ENCODE measurements at places on chromosomes 6 and 20. TPM values are rescaled to one million over a fixed set of nuclear protein-coding genes. Genes with fewer than 3 reads are reported as not detected.

DNA sequence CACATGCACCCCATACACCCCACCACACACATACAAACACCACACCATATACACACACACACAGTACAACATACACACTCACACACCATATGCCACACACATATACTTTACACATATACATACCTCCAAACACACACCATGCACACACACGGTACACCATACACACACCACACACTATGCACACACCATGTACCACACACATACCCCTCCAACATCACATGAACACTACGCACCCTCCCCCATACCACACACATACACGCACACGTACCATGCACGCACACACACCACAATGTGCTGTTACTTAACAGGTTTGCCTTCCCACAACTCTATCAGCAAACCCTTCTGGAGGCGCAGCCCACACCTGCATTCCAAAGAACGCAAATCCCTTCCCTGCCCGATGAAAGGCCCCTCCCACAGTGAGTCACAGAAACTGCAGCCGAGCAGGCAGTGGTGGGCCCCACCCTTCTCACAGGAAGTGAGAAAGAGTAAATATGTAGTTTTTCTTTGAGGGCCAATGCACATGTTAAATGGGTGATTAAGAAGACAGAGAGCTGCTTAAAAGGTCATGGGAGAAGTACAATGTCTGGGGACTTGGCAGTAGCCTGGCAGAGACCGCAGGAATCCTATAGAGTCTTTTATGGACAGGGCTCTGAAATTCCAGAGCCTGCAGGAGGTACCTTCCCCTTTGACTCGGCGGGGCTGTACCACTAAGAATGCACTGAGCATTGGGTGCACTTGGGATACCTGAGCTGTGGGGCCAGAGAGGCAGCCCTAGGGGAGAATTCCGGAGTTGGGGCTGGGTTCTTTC, 34.1 kb upstream of the EZR start:
- peak; percentile 31 for DNase-seq

DNA sequence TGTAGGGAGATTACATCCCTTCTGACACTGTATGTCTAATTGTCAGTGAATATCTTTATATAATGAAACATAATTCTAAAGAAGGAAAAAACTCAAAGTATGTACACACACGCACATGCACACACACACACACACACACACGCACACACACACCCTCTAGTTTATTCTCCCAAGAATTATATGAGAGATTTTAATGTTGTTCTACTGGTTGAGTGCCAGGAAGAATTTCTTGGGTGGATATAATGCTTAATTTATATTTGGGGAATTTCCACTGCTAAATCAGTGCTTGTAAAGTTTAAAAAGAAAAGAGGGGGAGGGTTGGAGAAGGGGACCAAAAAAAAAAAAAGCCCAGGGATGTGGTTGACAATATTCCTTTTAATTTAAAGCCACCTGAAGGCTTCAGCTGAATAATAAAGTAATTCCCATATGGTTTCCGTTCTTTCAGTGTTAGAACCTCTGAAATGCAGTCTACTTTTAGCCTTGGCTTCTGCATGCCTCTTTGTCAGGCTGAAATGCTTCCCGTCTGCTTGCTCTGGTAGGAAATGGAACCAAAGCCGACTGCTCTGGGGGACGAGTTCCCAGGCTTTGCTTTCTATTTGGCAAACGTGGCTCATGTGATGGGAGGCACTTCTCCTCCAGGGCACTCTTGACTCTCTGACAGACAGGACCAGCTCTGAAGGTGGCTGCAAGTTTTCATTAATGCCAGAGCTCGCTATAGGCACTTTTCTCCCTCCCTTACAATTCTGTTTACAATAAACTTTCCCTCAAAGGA, 225.4 kb downstream of the PRL start:
- peak; percentile 7 for DNase-seq

- DNase-seq, result peak; percentile 7
These were observed 2.4 kb downstream of the SLC22A23 start for GRCh38 chr6:3454273-3455010.

GRCh38 chr6:41602864-41603608, 35.2 kb upstream of the MDFI start:
- DNase-seq, result peak; percentile 80

DNA sequence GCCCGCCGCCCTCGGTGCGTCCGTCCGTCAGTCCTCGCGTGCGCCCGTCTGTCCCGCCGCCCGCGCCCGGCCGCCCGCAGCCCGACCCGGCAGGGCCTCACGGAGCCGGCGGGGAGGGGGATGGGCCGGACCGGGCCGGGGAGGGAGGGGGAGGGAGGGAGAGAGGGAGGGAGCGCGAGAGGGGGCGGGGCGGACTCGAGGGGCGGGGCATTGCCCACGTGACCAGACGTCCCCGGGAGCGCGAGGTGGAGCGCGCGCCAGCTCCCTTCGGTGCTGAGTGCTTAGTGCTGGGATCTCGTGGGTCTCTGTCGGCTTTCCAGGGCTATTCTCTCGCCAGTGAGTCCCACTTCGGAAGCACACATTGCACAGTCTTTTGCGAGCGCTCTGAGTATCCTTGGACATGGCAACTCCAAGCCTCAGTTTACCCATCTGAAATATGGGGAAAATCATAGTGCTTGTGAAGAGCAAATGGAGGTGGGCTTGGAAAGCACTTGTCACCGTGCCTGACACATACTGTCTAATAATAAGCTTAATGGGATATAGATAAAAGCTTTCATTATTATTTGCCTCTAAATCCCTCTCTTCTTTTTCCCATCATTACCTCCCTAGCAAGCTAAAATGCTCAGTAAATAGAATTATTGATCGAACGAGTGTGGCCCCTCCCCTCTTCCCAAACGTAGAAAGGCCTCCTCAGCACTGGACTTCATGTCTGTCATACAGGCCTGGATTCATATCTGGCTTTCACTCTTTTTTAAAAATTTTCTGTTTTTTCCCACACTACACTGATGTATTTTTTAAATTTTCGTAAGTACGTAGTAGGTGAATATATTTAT, at the start of gene NCOA6:
Gene NCOA6 (minus strand): TSS at position 122 of the 833 bp plus-strand sequence. CDS start 43,296 bp downstream, outside the sequence.
- peak; percentile 90 for DNase-seq

DNA sequence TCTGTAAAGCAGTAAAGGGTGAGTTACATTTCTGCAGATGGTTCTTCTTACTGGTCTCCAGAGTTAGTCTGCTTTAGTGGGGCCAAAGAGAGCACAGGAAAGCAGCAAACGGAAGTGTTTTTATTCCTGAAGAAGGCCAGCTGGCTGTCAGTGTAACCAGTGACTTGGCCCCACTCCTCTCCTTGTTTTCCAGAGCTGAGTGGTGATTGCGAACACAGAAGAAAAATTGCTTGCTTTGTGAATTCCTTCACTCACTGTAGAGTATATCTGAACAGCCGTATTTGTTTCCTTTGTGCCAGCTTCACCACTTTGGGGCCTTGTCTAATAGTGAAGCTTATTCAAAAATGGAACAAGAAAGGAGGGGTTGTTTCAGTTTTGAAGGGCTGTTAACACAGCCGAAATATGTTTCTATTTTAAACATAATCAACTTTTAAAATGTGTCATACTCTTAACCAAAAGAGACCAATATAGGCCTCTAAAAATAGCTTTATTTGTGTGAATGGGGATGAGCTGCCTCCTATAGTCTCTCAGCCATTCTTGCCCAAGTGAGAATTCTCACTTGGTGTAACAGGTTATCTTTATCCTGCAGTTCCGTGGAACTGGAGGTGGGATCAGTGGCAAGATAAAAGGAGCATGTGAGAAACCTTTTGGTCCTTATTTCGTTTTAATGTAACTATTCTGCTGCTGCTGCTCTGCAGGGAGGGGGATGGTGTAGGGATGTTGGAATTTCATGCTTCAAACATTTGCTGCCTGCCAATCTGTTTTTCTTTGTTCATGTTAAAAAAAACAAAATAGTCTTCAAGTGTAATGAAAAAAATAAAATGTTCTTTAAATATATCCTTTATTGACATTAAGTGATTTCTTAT, 37.8 kb downstream of the ZC2HC1B start:
- no peak for DNase-seq

DNA sequence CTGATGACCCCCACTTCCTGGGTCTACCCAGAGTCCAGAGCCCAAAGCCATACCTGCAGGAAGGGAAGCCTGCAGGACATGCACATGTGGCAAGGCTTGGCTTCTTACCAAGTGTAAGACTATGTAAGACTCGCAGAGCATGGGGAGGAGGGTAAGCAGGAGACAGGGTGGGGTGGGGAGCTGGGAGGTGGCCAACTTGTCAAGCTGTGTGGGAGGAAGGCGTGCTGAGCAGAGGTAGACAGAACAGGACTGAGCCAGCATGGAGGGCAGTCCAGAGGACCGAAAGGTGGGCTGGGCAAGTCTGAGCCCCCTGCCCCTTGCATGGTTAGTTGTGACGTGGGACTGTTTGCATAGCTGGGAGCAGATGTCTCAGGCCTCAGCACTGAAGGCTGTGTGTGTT, 53.4 kb upstream of the RNF24 start:
- DNase-seq, result no peak

DNA sequence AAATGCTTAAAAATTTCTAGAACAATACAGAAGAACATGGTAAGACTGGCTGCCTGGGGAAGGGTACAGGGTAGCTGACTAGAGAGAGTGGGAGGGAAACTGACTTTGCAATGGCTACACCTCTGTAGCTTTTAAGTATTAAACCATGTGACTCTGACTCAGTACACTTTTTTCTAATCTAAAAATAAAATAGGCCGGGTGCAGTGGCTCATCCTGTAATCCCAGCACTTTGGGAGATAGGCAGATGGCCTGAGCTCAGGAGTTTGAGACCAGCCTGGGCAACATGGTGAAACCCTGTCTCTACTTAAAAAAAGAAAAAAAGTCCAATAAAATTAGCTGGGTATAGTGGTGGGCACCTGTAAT, 18.5 kb downstream of the ATP9A start:
- DNase-seq, result no peak

DNA sequence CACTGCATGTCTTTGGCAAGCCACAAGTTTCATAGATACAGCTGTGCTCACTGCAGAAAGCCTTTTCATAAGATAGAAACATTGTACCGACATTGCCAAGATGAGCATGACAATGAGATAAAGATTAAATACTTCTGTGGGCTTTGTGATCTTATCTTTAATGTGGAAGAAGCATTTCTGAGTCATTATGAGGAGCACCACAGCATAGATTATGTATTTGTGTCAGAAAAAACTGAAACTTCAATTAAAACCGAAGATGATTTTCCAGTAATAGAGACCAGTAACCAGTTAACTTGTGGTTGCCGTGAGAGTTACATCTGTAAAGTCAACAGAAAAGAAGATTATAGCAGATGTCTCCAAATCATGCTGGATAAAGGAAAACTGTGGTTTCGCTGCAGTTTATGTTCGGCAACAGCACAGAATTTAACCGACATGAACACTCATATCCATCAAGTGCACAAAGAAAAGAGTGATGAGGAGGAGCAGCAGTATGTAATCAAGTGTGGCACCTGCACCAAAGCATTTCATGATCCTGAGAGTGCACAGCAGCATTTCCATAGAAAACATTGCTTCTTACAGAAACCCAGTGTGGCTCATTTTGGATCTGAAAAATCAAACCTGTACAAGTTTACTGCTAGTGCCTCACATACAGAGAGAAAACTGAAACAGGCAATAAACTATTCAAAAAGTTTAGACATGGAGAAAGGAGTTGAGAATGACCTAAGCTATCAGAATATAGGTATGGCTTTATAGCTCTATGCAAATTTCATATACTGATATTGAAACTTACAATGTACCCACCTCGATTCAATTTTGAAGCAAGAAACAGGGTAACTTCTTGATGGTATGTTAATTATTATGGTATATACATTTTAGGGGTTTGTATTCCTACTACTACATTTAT, 23.9 kb upstream of the BAG2 start:
- no peak for DNase-seq

DNA sequence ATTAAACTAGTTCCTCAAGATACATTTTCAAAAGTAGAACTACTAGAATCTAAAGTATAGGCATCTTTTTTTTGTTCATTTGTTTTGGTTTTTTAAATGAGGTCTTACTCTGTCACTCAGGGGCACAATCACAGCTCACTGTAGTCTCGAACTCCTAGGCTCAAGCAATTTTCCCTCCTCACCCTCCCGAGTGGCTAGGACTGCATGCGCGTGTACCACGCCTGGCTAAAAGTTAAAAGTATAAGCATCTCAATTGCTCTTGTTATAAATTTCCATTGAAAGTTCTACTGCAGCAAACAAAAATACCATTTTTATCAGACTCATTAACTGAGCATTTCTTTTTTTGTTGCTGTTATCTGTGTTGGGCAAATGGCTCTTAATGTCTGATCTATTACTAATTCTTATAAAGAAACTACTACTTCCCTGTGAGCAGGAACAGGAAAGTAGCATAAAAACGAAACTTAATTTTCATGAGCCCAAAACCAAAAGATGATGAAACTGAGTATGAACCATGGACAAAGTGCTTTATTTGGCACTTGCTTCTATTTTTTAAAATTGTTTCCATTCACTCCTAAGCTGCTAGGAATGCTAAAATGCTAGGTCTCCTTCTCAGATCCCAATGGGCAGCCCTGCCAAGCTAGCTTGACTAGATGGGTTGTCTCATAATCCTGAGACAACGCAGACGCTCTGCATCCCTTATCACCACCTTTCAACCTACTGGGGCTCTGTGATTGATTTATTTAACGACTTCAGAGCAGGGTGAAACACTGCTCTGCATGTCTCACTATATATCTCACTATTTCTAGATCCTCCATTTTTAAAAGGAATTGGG, 36.9 kb downstream of the TRPC4AP start:
- no peak for DNase-seq

DNA sequence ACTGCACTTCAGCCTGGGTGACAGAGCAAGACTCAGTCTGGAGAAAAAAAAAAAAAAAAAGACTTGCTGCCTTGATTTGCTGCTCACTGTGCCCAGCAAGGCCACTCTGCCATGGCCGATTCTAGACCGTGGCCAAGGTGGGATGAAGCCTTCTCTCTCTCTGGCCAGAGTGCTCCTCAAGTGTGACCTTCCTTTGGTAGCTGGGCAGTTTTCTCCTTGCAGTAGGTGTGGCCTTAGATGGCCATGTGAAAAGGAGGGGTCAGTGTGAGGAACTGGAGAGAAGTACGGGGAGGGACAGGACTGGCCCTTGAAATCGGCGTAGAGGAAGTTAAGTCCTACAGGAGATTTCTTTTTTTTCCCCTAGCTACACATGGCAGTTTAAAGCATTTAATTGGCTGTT, 272.0 kb downstream of the ARID1B start:
- no peak for DNase-seq

DNA sequence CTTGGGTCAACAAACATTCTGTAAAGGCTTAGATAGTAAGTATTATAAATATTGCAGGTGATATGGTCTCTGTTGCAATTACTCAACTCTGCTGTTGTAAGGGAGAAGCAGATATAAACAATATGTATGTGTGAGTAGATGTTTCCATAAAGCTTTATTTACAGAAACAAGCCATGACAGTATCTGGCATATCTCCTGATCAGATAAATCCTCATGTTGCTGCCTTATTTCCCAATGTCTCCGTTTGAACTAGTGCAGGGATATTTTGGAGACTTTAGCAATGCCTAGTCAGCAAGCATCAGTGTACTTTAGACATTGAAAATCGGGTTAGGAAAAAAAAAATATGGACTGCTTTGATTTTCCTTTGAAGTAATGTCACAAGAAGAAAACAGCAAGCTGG, 96.1 kb downstream of the LAMA2 start:
- DNase-seq, result no peak

GRCh38 chr20:44495257-44495656, 19.6 kb downstream of the TTPAL start:
- no peak for DNase-seq

PAK5 gene
- not detected for total RNA-seq

BPIFB1 gene
- total RNA-seq, result not detected

NRSN1 gene
- not detected for total RNA-seq

SCAND1 gene
- total RNA-seq, result 83.0 TPM

TRIM10 gene
- not detected for total RNA-seq

WASF1 gene
- total RNA-seq, result 12.8 TPM

DPPA5 gene
- total RNA-seq, result not detected

FOXC1 gene
- total RNA-seq, result 10.2 TPM

BACH2 gene
- 0.71 TPM for total RNA-seq
